ENCODE measurements at places on chromosomes 7 and 10. TPM values are rescaled to one million over a fixed set of nuclear protein-coding genes. Genes with fewer than 3 reads are reported as not detected.

Gene ADCY1
- total RNA-seq = 4.7 TPM

DNA sequence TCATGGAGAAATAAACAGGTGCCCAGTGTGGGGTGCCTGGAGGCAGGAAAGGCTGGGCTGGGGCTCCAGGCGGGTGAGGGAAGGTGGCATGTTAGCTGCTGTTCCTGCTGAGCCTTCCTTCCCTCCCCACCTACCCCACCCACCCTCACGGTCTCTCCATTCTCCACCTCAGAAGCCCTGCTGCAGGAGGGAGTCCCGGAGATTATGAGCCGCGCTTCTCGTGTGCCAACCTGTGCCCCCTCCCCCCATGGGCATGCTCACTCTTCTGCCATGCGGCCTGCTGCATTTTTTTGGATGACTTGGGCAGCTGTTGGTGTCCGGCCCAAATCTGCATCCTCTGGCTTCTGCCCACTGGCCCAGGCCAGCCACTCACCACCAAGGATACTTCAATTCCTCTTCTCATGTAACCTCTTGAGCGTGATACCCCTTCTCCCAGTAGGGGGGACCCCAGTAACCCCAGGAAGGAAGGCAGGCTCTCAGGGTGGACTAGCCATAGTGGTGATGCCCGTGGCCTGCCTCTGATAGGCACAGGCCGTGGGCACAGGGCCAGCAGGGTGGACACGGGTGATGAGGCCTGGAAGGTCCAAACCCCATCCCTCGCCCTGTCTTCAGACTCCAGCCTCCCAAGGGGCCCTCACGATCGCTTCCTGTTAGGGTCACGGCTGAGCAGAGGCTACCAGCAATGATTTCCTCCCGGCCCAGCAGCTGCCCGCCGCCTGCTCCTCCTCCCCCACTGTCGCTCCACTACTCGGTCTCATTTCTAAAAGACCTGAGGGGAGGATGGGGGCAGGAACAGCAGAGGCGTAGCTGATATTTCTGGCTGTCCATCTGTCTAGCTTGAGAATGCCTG is 27.8 kb downstream of the UNC5B start:
- peaks cover 79% of the 10 kb centered on the region for H3K4me1 ChIP-seq
- H3K36me3 ChIP-seq = no peaks in the 10 kb centered on the region
- peak overlapping the region; percentile 83 for H3K27ac ChIP-seq
- no peak for DNase-seq
- H3K4me3 ChIP-seq = no peak overlapping the region

- H3K36me3 ChIP-seq = peaks cover 15% of the 10 kb centered on the region
- DNase-seq = no peak
- H3K4me3 ChIP-seq = no peak overlapping the region
- no peaks in the 10 kb centered on the region for H3K27me3 ChIP-seq
- peaks cover 12% of the 10 kb centered on the region for H3K4me1 ChIP-seq
These were observed 17.7 kb downstream of the ZNF277 start for GRCh38 chr7:112224186-112224585.

- peaks cover 29% of the 10 kb centered on the region for H3K4me1 ChIP-seq
- peak overlapping the region; percentile 95 for H3K27ac ChIP-seq
- H3K27me3 ChIP-seq = no peaks in the 10 kb centered on the region
- peak overlapping the region; percentile 98 for H3K4me3 ChIP-seq
- DNase-seq = no peak
These were observed 1.0 kb downstream of the NT5C2 start for GRCh38 chr10:103192089-103192450.

DNA sequence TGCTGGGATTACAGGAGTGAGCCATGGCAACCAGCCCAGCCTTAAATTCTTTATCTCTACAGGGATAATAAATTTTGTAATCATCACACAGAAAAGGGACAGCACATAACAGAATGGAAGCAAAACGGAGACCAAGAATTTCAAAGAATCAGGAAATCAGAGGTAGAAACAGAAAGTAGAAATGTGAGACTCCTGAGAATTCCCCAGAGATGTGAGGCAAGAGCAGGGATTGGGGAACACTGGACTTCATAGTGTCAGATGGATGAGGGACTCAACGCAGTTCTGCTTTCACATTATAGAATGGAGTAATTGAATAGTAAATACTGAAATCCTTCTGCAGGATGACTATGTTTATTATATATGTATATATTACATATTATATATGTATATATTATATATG is 52.5 kb upstream of the MPP7 start:
- peaks cover 3% of the 10 kb centered on the region for H3K27me3 ChIP-seq
- no peak for DNase-seq
- H3K4me3 ChIP-seq = no peak overlapping the region
- H3K4me1 ChIP-seq = no peaks in the 10 kb centered on the region

Gene SLC18A2
- total RNA-seq = 0.13 TPM

Gene CROT
- 20.5 TPM for total RNA-seq

Gene FFAR4
- total RNA-seq = not detected

Gene IDI2
- total RNA-seq = not detected

DNA sequence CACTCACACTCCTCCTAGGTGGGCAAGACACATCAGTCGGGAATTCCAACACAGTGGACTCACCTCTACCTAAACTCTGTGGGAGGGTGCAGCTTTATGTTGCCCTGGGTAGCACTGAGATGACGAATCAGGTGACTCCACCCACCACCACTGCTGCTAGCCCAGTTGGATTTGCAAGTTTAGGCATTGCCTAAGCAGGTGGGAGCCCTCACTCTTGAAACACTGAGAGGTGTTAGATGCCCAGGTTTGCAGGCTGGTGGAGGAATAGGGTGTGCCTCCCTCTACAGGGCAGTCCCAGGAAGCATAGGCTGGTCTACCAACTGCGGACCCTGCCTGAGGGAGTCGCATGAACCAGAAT is 708.9 kb downstream of the POM121L12 start:
- no peak overlapping the region for H3K4me3 ChIP-seq
- H3K27ac ChIP-seq = no peak overlapping the region
- no peaks in the 10 kb centered on the region for H3K36me3 ChIP-seq
- H3K4me1 ChIP-seq = no peaks in the 10 kb centered on the region
- H3K27me3 ChIP-seq = no peaks in the 10 kb centered on the region
- DNase-seq = no peak

- H3K27me3 ChIP-seq = no peaks in the 10 kb centered on the region
- H3K27ac ChIP-seq = peak overlapping the region; percentile 47
- no peak for DNase-seq
- no peak overlapping the region for H3K4me3 ChIP-seq
- H3K36me3 ChIP-seq = peaks cover 6% of the 10 kb centered on the region
These were observed 22.8 kb upstream of the TTYH3 start for GRCh38 chr7:2608921-2609411.

DNA sequence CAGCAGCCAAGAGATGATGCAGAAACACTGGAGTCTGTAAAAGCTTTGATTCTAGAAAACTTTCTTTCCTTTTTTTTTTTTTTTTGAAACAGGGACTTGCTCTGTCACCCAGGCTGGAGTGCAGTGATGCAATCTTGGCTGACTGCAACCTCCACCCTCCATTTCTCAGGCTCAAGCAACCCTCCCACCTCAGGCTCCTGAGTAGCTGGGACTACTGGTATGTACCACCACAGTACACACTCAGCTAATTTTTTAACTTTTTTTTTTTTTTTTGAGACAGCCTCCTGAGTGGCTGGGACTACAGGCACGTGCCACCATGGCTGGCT is 17.0 kb upstream of the BAG3 start:
- no peak overlapping the region for H3K27ac ChIP-seq
- no peaks in the 10 kb centered on the region for H3K27me3 ChIP-seq
- H3K36me3 ChIP-seq = no peaks in the 10 kb centered on the region
